ENCODE measurements at places on chromosomes 4 and X. TPM values are rescaled to one million over a fixed set of nuclear protein-coding genes. Genes with fewer than 3 reads are reported as not detected.

DNA sequence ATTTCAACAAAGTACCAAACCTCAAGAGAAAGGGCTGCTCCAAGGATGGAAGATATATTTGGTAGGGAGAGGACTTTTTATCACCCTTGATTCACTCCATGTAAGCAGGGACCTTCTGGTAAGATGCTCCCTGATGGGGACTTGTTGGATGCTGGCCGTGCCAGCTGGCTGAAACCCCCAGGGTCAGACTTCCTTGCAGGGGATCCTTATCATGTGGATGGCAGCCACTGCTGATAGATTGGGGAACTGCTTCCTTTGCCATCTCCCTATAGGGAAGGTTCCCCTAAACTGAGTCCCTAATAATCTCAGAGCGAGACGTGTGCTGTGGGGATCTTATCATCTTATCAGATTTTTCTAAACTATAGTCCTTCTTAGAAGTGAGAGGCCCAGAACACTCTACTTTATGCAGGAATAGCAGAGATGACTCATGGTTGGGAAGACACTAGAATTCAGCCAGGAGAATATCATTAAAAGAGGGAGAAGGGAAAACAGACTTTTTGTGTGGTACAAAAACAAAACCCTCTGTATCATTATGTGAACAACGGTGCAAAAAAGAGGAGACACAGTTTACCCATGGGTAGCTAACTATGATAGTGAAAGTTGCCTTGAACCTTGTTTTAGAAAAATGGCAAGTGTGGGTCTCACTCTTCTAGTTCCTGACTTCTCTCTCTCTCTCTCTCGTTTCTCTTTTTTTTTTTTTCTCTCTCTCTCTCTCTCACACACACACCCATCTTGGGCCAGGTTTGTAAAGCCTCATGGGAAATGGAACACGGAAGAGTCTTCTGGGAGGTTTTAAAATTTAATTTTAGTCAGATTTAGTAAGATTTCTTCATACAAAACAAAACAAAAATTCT lies 16.1 kb downstream of the RHOH start:
- DNase-seq, result no peak

DNA sequence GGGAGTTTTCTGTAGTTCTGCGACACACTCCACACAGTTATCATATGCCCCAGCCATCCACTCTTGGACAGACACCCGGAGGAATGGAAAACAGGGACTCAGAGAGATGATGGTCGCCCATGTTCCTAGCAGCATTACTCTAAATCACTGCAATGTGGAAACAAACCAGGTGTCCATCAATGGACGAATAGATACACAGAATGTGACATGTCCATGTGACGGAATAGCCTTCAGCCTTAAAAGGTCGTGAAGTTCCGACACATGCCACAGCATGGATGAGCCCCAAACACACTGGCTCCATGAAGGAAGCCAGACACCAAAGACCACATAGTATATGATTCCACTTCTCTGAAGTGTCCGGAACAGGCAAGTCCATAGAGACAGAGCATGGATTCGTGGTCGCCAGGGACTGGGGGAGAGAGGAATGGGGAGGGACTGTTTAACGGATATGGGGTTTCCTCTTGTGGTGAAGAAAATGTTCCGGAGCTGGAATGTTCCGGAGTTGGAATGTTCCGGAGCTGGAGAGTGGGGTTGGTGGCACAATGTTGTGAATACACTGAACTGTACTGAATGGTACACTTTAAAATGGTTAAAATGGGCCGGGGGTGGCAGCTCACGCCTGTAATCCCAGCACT lies 28.7 kb upstream of the AFAP1 start:
- no peak for DNase-seq

DNA sequence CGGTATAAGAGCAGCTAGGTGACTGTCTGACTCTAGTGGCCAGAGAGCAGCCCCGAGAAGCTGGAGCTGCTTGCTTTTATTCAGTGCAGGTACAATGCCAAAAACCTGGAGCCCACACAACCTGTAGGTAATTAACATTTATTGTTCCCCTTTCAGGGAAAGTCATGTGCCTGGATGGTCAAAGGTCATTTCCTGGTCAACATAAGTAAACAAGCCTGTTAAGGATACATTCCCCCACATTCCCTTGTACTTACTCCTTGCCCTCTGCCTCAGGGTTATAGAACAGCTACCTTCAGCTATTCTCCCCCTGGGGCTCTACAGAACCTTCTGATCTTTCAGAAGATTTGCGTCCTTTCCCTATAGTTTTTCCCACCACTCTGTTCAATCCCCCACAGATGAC lies 253.4 kb downstream of the TMA16 start:
- DNase-seq, result no peak

- no peak for DNase-seq
These were observed 48.9 kb downstream of the FNIP2 start for GRCh38 chr4:158817562-158818296.

DNA sequence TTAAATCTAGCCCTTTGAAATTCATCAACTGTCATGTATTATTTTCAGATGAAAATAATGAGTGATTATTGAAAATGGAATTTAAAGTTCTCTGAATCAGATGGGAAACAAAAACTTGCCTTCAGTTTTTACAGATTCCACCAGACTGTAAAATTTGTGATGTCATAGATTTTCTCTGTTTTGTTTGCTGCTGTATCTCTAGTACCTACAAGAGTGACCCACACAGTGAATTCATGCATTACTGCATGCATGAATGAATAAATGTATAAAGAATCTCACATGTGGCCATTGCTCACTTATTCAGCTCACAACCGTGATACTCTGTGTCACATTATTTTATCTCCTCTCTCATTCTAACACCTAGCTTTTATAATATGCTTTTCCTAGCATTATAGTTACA lies 532.2 kb upstream of the AGA start:
- DNase-seq, result no peak

GRCh38 chrX:152991123-152991522 lies 2.8 kb downstream of the PNMA5 start:
- no peak for DNase-seq

DNA sequence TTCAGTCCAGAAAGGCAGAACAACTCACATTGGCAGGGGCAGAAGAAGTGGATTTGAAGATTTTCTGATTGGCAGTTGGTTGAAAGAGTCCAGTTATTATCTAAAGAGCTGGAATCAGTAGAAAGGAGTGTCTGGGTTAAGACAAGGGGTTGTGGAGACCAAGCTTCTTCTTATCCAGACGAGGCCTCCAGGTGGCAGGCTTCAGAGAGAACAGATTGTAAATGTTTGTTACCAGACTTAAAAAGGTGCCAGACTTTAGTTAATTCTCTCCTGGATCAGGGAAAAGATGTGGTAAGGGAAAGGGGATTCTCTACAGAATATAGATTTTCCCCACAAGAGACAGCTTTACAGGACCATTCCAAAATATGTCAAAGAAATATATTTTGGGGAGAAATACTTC lies 36.7 kb upstream of the TLR3 start:
- DNase-seq, result no peak

- no peak for DNase-seq
These were observed 12.1 kb upstream of the FAM47A start for GRCh38 chrX:34144246-34144645.

GRCh38 chr4:3463556-3464348 lies 646 bp downstream of the DOK7 start:
- DNase-seq, result no peak

DNA sequence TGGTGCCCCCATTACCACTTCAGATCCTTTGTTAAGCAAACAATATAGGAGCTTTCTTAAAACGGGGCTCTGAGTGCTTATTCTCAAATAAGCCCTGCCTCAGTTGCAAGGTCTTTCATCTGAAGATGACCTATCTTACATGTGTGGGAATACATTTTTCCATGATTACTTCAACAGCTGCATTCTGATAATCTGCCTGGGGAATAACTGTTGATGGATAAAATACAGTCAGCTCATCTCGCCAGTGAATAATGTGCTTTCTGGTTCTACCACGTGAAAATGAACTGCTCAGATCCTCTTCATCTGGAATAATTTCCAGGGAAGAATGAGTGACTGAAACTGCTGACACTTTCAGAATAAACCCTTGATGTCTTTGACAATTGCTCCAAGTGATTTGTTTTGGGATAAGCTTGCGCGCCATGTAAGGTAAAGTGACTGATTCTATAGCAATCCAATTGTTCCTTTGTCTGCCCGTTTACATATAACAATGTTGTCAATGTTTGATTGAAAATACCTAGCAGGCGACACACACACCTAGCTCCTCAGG lies 161.3 kb downstream of the RTL9 start:
- no peak for DNase-seq

- no peak for DNase-seq
These were observed 17.5 kb downstream of the DRP2 start for GRCh38 chrX:101237041-101237440.

DNA sequence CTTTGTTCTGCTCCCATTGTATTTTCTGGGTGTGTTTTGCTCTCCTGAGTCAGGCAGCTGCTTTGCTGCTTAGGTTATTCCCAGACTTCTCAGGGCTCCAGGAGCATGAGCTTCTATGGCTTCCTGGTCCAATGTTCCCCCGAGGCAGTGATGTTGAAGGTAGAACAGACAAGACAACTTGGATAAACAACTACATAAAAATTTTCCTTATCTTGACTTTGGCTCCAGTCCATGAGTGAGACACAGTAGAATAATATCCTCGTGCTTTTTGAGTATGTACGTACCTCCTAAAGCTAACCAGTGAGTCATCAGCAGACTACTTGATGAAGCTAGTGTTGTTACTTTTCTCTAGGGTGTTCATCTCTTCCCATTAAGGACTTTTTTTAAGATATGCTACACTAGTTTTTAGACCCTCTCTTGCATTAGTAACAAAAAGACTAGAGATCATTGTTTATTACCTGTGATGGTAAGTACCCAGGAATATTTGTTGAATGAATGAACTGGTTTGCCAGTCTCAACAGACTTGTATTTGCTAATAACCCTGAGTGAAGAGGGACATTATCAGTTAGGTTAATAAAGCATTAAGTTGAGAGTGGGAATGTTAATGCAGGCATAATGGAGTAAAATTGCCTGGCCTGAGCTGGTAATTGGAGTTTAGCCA lies 131.9 kb downstream of the FHIP1A start:
- DNase-seq, result no peak

DNA sequence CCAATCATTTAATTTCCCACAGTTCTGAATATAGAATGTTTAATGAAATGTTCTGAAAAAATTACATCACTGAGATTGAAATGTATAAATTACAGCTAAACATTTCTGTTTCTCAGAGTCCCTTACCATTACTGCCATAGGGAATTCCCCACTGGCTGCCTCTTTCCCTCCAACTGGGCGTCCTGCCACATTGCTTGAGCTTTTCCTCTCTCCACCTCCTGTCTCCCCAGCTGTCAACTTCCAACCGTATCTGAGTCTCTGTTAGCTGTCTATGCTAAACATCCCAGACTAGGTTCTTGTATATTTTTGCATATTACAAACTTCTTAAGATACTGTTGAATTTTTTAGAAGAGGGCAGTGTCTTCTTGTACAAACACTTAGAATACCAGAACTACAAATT lies 407.3 kb upstream of the SLIT2 start:
- DNase-seq, result no peak

DNA sequence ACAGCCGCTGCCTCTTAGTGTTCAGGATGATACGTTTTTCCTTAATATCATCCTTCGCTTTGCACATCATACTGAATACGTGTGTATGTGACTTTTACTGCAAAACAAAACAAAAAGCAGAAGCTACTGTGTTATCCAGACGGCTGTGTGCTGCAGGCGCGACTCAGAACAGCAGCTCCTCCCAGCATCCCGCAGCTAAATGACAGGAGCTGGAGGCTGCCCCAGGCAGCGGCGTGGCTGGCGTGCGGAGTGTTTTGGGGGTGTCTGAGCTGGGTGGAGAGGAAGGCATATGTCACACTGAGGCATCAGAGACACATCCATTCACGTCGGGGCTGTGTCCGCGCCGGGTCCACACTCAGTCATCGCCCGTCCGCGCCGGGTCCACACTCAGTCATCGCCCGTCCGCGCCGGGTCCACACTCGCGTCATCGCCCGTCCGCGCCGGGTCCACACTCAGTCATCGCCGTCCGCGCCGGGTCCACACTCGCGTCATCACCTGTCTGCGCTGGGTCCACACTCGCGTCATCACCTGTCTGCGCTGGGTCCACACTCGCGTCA lies 16.6 kb downstream of the PCGF3 start:
- no peak for DNase-seq

ARHGAP6 gene
- total RNA-seq, result 4.1 TPM

L1CAM gene
- total RNA-seq, result 0.31 TPM

AFM gene
- total RNA-seq, result 0.64 TPM

WDFY3 gene
- total RNA-seq, result 94.8 TPM

CXCL9 gene
- total RNA-seq, result not detected

ATOH1 gene
- total RNA-seq, result not detected

CSAG2 gene
- not detected for total RNA-seq

TMPRSS11B gene
- total RNA-seq, result 0.56 TPM

BRS3 gene
- not detected for total RNA-seq

Measured in endothelial cell (in vitro differentiated cells).